A172 (cell line): ENCODE measurements at places on chromosomes 2 and 18. TPM values are rescaled to one million over a fixed set of nuclear protein-coding genes. Genes with fewer than 3 reads are reported as not detected.

GRCh38 chr2:105802587-105802986, 57.9 kb downstream of the NCK2 start:
- no peak for DNase-seq

DNA sequence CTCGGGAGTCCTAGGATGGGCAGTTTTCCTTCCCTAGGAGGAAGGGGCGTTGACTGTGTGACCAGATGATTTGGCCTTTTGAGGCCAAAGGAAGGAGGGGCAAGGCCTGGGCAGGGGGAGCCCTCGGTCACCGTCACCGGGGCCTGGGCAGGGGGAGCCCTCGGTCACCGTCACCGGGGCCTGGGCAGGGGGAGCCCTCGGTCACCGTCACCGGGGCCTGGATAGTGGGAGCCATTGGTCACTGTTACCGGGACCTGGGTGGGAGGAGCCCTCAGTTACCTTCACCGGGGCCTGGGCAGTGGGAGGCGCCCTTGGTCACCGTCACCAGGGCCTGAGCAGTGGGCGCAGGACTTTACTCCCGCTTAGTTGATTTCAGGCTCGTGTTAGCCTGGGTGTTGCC, 17.3 kb downstream of the D2HGDH start:
- DNase-seq, result no peak

- peak; percentile 53 for DNase-seq
These were observed 419.5 kb downstream of the NUP35 start for GRCh38 chr2:183543731-183544130.

DNA sequence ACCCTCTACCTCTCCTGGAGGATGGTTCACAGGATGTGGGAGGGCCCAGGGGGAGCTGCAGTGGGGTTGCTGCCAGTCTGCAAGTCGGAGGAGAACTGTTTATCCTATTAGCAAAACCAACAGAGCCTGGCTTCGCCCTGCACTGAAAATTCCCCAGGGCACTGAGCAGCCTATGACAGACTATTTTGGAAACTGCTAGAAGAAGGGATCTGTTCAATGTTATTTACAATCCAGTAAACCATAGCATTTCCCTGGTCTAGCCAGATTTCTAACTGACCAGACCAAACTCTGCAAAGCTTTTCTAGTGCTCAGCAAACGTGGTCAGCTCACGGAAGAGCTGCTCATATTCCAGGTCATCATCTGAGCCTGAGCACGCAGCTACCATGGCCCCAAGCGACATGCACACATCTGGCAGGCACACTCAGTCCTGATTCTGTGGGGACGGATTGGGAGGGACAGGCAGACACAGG, 64.8 kb upstream of the PID1 start:
- no peak for DNase-seq

- no peak for DNase-seq
These were observed 438.5 kb upstream of the TRIB2 start for GRCh38 chr2:12278217-12278750.

GRCh38 chr2:101655702-101656422, 41.6 kb upstream of the MAP4K4 start:
- no peak for DNase-seq

GRCh38 chr2:72326759-72327158, 179.1 kb upstream of the CYP26B1 start:
- peak; percentile 4 for DNase-seq

DNA sequence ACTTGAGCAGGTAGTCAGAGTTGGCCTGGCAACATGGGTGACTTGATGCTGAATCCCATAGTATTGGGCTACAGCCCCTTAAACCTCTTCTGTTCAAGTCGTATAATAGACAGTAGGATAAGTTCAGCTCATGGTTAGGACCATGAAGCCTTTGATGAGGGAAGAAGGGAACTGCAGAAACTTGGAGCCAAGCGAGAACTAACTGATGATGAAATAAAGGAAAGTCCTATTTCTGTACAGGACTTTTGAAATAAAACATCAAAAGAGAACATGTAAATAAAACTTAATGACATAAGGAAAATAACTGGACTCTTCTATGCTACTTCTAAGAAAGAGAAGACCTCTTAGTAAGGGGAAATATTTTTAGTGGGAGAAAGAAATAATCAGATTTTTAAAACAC, 51.2 kb upstream of the UGP2 start:
- no peak for DNase-seq

DNA sequence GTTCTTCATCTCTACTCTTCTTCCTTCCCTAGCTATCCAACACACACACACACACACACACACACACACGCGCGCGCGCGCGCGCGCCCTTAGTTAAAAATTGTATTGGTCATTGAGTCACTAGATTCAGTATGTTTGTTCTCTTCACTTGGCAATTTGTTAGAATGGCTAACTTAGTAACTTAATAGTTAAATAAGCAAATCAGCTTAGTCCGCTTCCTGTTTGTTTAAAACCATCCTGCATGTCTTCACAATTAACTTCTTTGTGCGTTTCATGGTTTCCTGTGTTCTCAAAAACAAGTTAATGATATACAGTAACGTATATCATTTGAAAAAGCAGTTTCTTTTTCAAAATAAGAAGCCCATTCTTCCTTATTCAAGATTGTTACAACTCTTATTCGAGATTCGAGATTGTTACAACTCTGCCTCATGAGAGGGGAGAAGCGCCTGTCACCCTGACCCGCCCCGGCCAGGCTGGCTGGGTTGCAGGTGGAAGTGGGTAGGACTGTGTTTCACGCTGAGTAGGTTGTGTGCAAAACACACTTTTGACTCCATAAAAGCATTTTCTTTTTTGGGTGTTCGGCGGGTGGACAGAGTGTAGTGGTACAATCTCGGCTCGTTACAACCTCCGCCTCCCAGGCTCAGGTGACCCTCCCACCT, 9.5 kb upstream of the CNNM3 start:
- DNase-seq, result no peak

GRCh38 chr2:55732854-55733253, 39.2 kb upstream of the PNPT1 start:
- DNase-seq, result no peak

GRCh38 chr2:224055101-224055500, 16.0 kb upstream of the SERPINE2 start:
- peak; percentile 43 for DNase-seq

CHRND gene
- not detected in 2 replicates for total RNA-seq

CNDP1 gene
- not detected in 2 replicates for total RNA-seq

DNA sequence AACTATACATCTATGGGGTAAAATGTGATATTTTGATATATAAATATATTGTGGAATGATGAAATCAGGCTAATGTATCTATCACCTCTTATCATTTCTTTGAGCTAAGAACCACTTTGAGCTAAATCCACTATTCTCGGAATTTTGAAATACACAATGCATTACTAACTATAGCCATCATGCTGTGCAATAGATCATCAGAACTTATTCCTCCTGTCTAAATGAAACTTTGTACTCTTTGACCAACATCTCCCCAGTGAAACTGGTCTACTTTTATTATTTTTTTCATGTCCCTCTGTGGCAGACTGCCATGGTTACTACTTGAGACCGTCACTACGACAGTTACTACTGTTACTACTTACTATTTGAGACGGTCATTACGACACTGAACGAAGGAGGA, 11.4 kb downstream of the PECR start:
- DNase-seq, result no peak

- DNase-seq, result no peak
These were observed 720.4 kb upstream of the GYPC start for GRCh38 chr2:125935559-125935958.

DNA sequence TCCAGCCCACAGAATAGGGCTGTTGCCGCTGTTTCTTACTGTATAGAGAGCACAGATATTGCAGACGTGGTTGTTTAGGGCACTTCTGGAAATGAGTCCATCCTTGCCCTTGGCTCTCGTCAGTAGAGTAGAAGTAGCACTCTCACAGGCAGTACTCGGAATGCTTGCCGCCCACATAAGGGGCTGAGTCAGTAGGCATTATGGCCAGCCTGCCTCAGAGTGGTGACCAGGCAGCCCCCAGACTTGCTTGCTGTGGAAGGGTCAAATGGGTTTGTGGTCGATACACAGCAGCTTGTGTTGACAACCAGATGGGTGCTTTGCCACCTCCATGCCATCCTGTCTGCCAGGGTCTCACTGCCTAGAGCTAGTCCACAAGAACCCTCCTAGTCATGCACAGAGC, 38.7 kb downstream of the PLEKHB2 start:
- DNase-seq, result no peak

GRCh38 chr18:63702660-63703059, at the start of gene SERPINB11:
SERPINB11 (plus strand) TSS chr18:63702960; CDS start chr18:63710194, 7,234 bp downstream.
- no peak for DNase-seq

PRKAG3 gene
- total RNA-seq, result not detected in 2 replicates

PKDCC gene
- total RNA-seq, result 4.8 and 6.4 TPM in 2 replicates

C1D gene
- 74.8 and 127 TPM in 2 replicates for total RNA-seq

DNA sequence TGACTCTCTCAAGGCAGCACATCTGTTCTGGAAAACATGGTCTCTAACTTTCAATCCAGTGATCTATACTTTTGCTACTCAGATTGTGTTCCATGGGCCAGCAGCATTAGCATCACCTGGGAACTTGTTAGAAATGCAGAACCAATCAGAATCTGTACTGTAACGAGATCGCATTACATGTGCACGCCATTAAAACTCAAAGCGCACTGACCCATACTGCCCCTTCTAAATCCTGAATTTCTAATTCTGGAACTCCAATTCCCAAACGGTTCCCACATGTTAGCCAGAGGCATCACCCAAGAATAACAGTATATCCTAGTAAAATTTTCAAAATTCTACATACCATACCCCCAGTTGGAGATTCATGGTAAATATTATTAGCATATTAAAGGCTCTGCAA, 10.5 kb upstream of the DCTN1 start:
- DNase-seq, result no peak

DNA sequence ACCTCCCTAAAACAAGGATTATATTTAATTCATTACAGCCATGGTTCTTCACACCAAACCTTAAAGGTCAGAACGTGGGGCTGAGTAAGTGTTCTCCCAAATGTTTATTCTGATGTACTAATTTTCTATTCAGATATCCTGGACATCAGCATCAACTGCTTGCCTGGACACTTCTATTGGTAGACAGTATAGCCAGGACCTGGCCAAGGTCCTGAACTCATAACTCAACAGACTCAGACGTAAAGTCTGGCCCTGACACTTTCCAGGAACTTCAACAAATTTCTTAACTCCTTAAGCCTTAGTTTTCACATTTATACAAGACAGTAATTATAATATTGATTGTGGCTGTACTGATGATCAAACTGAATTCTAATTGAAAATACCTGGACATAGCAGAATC, 89.1 kb downstream of the AKAIN1 start:
- no peak for DNase-seq

DNA sequence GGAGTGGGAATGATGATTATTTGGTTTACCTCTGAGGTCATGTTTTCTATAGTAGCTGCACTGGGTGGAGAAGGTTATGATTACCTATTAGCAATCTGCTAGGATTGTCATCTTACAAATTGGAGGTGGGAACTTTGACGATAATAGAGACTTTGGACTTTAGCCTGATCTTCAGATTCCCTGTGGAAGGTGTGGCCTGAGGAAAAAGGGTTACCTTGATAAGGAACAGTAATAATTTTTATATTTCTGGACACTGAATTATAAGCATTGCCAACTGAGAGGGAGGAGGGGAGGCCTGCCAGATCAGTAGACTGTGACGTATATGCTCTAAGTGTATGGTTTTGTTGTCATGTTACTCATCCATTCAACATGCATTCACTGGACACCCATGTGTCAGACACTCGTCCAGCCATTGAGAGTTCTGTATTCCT, 183.4 kb upstream of the FOSL2 start:
- no peak for DNase-seq

OBSL1 gene
- 119 and 130 TPM in 2 replicates for total RNA-seq

DNA sequence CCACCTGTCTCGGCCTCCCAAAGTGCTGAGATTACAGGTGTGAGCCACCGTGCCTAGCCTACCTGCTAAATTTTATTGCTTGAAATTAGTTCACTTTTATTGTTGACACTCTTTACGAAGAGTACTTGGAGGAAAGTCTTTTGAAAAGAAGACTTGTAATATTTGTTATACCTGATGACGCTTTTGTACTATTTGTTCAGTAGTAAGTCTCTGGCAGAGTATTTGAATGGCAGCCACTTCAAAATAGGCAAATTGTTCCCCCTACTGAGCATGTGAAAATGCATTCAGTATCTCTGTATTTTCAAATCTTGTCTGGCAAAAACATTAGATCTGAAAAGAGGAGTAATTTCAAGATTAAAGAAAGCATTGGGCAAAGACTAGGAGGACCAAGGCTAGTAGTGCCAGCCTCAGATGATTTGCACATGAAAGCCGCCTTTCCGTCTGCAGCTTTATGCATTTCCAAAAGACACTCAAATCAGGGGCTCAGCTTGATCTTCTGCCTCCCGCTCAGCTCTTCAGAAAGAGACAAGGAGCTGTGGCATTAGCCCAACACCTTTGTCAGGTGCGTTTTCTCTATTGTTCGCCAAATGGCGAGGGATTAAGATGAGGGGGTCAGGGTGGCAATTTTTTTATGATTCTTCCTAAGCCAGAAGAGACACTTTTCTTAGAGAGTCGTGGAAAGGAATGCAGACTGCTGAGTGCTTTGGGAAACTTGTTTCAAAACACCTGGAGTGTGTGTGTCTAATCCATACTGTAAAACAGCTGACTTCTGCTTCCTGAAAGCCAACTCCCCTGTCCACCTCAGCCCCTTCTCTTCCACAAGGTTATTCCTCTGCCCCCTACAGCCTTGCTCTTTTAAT, 18.8 kb upstream of the FOXI3 start:
- no peak for DNase-seq

L3MBTL4 gene
- not detected in 2 replicates for total RNA-seq

ATP8B1 gene
- total RNA-seq, result 38.2 and 38.8 TPM in 2 replicates

GRCh38 chr2:64479259-64480117, 25.5 kb downstream of the LGALSL start:
- DNase-seq, result no peak

DOK6 gene
- total RNA-seq, result not detected in 2 replicates

GRCh38 chr2:239985356-239985755, 39.8 kb downstream of the NDUFA10 start:
- peak; percentile 1 for DNase-seq

DNA sequence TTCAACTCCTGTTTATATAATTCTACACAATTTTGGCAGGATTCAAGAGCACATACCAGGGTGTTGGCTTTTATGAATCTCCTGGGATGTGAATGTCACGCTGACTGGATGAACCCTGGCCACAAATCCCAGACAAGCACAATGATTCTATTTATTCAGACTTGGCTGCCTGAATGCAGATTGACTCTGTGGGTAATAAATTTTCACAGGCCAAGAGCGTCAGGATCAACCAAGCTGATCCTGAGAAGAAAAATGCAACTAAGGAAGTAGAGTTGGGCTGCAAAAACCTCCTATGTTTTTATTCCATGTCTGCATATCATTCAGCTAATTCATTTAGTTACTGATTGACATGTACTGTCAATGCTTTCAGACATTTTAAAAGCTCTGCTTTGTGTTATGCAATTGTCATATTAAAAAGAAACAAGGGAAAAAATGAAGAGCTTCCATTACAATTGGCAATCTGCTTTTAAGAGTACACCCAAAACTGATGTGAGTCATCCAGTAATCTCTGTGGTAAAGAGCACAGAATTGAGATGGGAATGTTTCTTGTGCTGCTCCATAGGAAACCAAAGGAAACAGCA, 173.0 kb upstream of the REV1 start:
- DNase-seq, result peak; percentile 92

GRCh38 chr2:30412684-30413570, 34.1 kb upstream of the LCLAT1 start:
- DNase-seq, result no peak
